ENCODE measurements at places on chromosomes 12 and 14.
A peak's percentile ranks its signal among the peaks of the same experiment; 100 is the strongest.

GRCh38 chr12:2581293-2582045, 213.3 kb upstream of the FKBP4 start:
- H3K4me1 ChIP-seq = peaks cover 29% of the 10 kb centered on the region
- DNase-seq = no peak
- H3K4me3 ChIP-seq = no peak overlapping the region
- no peak overlapping the region for H3K27ac ChIP-seq
- peaks cover 47% of the 10 kb centered on the region for H3K36me3 ChIP-seq
- no peaks in the 10 kb centered on the region for H3K27me3 ChIP-seq

GRCh38 chr14:94019329-94019728, 6.8 kb upstream of the OTUB2 start:
- DNase-seq = no peak
- no peaks in the 10 kb centered on the region for H3K36me3 ChIP-seq
- no peaks in the 10 kb centered on the region for H3K4me1 ChIP-seq
- H3K27me3 ChIP-seq = no peaks in the 10 kb centered on the region

DNA sequence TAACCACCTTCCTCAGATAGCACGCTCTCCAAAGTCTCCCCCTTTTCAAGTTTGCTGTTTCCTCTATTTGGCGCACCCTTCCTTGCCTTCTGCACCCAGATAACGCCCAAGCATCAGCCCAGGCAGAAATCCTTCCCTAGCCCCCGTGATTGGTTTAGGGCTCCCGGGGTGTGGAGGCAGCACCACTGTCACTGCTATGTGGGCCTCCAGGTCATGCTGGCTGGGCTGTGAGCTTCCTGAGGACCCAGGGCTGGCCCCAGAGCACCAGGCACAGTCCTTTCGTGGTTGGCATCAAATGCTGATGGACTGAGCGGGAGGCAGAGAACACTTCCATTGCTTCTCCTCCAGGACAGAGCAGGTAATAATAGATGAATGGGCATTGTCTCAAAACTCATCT, 311.4 kb downstream of the BCL11B start:
- H3K4me1 ChIP-seq = no peaks in the 10 kb centered on the region
- no peaks in the 10 kb centered on the region for H3K27me3 ChIP-seq
- DNase-seq = peak; percentile 62
- no peak overlapping the region for H3K27ac ChIP-seq
- no peaks in the 10 kb centered on the region for H3K36me3 ChIP-seq

GRCh38 chr12:68510397-68510796, 100.3 kb upstream of the RAP1B start:
- H3K27ac ChIP-seq = no peak overlapping the region
- no peak overlapping the region for H3K4me3 ChIP-seq
- DNase-seq = no peak
- no peaks in the 10 kb centered on the region for H3K27me3 ChIP-seq

GRCh38 chr12:64029013-64029857, 184.7 kb downstream of the SRGAP1 start:
- no peak overlapping the region for H3K27ac ChIP-seq
- no peaks in the 10 kb centered on the region for H3K27me3 ChIP-seq
- no peak for DNase-seq
- H3K4me3 ChIP-seq = no peak overlapping the region

GRCh38 chr12:11812241-11812585, 162.7 kb downstream of the ETV6 start:
- peak overlapping the region; percentile 51 for H3K4me3 ChIP-seq
- H3K4me1 ChIP-seq = peaks cover 67% of the 10 kb centered on the region
- H3K27me3 ChIP-seq = no peaks in the 10 kb centered on the region
- peak overlapping the region; percentile 83 for H3K27ac ChIP-seq
- no peaks in the 10 kb centered on the region for H3K36me3 ChIP-seq
- no peak for DNase-seq

GRCh38 chr14:99230208-99231151, 41.5 kb downstream of the BCL11B start:
- H3K27ac ChIP-seq = no peak overlapping the region
- H3K36me3 ChIP-seq = no peaks in the 10 kb centered on the region
- no peak overlapping the region for H3K4me3 ChIP-seq

- no peak for DNase-seq
- H3K27ac ChIP-seq = no peak overlapping the region
- H3K36me3 ChIP-seq = no peaks in the 10 kb centered on the region
These were observed 280.5 kb downstream of the VRK1 start for GRCh38 chr14:97077687-97078086.

- DNase-seq = no peak
- H3K36me3 ChIP-seq = no peaks in the 10 kb centered on the region
- no peaks in the 10 kb centered on the region for H3K4me1 ChIP-seq
- H3K4me3 ChIP-seq = no peak overlapping the region
- peaks cover 82% of the 10 kb centered on the region for H3K27me3 ChIP-seq
These were observed 1346.4 kb downstream of the TMEM121 start for GRCh38 chr14:106872611-106873446.

DNA sequence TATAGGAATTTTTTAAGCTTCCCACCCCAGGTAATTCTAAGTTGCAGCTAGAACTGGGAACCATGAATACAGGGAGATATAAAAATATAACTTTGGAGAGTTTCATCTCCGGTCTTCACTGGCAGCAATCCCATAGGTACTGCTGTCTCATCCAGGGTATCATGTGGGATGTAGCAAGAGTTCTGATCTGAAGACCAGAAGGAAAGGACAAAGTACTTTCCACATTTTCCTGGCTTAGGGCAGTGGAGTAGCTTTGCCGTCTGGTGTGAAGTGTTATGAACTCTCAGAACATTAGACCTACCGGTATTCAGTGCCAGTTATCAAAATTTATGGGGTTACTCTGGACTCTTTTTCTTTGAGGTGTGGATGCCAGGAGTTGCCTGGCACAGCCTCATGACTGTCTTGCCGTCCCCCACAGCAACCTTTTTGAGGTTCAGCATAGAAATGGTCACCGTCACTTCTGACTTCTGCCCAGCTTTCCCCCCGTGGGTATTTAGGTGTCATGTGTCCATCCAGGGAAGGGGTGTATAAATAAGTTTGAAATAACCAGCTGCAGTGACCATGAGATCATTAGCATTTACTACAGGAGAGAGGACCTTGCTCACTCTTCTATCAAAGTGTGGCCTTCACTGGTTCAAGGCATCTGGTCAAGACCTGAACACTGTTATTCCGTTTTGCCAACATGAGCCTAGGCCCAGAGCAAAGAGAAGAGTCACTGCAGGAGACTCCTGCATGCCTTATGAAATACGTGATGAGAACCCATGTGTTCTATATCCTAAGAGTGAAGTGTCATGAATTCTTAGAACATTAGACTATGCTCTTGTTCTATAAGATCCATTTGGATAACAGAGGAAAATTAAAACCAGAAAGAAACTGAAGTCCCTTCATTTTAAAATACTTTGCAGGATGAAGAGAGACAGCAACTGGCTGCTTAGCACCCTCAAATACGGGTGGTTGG, 22.2 kb downstream of the TMEM233 start:
- no peaks in the 10 kb centered on the region for H3K27me3 ChIP-seq
- H3K4me3 ChIP-seq = no peak overlapping the region
- DNase-seq = no peak
- no peaks in the 10 kb centered on the region for H3K36me3 ChIP-seq
- no peaks in the 10 kb centered on the region for H3K4me1 ChIP-seq

DNA sequence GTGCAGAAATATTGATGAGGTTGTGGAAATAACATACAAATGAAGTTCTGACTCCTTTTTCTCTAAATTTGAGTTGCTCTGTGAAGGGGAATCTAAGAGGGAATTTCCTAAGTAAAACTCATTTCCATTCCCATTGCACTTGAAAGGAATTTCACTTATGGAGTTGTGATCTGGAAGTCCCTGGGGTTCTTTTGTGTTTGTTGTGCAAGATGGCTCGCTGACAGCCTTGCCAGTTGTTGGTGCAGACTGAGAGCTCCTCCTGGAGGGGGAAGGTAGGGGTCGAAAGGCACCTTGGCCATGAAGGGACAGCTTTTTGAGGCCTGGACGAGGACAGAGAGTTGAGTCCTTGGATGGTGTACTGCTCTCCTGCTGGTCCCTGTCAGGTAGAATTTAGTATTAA, 72.0 kb downstream of the C12orf56 start:
- no peaks in the 10 kb centered on the region for H3K4me1 ChIP-seq
- no peak for DNase-seq
- no peaks in the 10 kb centered on the region for H3K27me3 ChIP-seq
- H3K36me3 ChIP-seq = no peaks in the 10 kb centered on the region

GRCh38 chr14:96273629-96274028, 17.6 kb downstream of the BDKRB1 start:
- no peak overlapping the region for H3K27ac ChIP-seq
- H3K4me1 ChIP-seq = peaks cover 28% of the 10 kb centered on the region
- H3K36me3 ChIP-seq = no peaks in the 10 kb centered on the region
- H3K27me3 ChIP-seq = no peaks in the 10 kb centered on the region
- H3K4me3 ChIP-seq = no peak overlapping the region
- peak; percentile 87 for DNase-seq

DNA sequence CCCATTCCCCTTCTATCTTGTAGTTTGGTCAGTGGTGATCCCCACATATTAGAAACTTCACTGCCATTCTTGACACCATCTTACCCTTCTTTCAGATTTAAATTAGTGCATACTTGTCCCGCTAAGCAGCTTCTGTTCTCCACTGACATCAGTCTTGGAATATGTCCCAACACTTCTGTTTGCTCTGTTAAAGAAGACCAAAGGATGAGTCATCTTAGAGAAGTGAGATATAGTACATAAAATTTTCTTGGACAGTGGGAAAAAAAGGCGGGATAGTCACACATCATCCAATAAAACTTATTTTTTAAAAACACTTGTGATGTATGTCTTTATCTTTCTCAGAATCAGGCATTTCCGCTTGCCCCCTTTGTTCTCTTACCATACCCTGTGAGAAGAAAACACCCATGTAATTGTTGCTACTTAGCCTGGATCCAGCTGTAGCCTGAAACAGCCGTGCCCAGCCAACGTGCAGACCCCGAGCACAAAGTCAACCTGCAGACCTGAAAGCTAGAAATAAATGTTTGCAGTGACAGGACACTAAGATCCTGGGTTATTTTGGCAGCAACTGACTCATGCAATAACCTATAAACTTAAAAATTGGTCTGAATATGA, 100.1 kb upstream of the PDE3A start:
- no peaks in the 10 kb centered on the region for H3K36me3 ChIP-seq
- H3K27me3 ChIP-seq = no peaks in the 10 kb centered on the region
- DNase-seq = no peak
- H3K27ac ChIP-seq = no peak overlapping the region
- peaks cover 12% of the 10 kb centered on the region for H3K4me1 ChIP-seq
- no peak overlapping the region for H3K4me3 ChIP-seq

DNA sequence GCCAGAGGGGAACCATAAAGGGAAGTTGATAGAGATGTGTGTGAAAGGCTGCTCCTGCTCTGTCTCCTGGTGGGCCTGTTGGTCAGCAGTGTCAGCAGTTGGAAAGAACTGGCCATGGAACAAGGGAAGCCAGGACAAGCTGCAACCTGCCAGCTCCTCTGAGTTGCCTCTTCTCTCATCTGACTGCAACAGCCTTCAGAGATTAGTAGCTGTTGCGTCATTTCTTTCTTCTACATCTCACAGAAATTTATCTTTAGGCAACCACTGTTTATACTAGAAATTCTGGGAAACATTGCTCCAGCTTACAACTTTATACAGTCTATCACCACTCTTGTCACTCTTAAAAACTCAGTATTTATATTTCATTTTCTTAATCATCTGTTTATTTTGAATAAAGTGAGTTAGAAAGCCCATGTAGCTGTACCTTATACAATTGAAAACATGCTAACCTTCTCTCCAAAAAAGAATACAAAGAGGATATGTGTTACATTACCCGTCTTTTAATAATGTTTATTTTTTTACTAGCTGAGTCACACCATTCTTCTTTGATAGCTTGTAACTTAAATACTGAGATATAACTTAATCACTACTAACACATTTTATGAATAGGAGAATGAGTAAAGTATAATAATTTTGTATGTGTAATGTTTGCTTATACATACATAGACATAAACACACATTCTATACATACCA, 224.2 kb downstream of the LRFN5 start:
- H3K4me3 ChIP-seq = no peak overlapping the region
- DNase-seq = no peak
- H3K27ac ChIP-seq = no peak overlapping the region
- peaks cover 7% of the 10 kb centered on the region for H3K4me1 ChIP-seq
- H3K27me3 ChIP-seq = no peaks in the 10 kb centered on the region
- no peaks in the 10 kb centered on the region for H3K36me3 ChIP-seq

All from esophagus muscularis mucosa (tissue), 4 donors.